ENCODE measurements at places on chromosomes 16 and 17.
A peak's percentile ranks its signal among the peaks of the same experiment; 100 is the strongest.

GRCh38 chr17:58336456-58337209 lies 8.0 kb upstream of the TSPOAP1 start:
- no peak for ATAC-seq

GRCh38 chr16:10001258-10001775 lies 180.9 kb downstream of the GRIN2A start:
- ATAC-seq: no peak

DNA sequence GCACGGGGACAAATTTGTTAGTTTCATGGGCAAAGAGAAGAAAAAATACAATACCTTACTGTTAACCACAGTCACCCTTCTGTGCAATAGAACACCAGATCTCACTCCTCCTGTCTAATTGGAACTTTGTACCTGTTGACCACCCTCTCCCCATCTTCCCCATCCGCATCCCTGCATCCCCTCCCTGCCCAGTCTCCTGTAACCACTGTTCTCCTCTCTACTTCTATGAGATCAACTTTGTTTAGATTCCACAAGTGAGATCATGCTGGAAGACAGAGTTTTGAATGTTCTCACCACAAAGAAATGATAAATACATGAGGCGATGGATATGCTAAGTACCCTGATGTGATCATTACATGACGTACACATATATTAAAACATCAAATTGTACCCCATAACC lies 47.7 kb downstream of the CLEC16A start:
- peak; percentile 23 for ATAC-seq

DNA sequence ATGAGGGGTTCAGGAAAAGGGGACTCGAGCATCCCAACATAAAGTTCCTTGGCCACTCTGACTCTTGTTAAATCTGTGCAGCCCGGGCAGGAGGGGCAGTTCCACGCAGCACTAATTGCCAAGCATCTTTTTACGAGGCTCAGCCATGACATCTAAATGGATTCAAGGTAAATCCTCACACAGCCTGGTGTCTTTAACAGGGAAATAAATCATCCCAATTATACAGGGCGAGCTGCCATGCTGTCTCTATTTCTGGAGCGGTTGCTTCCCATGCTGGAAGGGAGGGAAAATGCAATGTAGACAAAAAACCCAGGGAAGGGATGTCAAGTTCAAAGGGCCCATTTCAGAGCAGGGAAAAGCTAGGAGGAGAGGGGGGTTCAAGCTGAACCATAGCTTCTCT lies 110.0 kb downstream of the GAS7 start:
- ATAC-seq: no peak

DNA sequence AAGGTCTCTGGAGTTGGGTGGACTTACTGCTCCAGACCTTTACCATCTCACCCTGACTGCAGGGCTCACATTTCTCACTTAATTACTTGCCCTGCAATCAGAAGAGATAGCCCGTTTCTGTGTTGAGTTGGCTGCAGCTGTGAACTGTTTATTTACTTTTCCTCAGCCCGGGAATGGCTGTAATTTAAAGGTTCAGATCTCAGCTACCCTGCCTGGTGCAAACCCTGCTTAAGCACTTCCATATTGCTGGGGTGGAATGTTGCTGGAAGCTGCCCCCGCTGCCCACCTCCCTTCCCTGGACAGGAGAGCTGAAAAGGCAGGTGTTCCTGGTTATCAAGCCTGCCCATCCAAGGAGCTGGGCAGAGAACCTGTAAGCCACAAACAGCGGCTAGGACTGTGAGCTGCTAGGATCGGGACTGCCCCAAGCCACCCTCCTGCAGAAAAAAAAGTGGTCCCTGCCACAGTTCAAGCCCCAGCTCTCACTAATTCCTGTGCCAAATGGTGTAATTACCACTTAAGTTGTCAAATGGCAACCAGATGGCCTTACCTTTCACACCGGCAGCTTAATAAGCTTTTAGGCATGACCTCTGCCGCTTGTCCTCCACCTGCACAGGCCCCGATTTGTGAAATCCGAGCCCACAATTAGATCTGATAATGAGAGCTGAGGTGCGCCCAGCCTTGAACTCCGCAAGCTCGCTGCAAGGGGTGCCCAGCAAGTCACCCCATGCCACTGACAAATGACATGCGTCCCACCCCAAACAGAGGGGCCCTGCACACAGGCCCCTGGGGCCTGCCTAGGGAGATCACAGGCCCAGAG lies 269.8 kb downstream of the C16orf95 start:
- ATAC-seq: no peak

GRCh38 chr16:49056546-49056945 lies 225.1 kb downstream of the CBLN1 start:
- no peak for ATAC-seq
